ENCODE measurements at places on chromosomes 12 and 14.

DNA sequence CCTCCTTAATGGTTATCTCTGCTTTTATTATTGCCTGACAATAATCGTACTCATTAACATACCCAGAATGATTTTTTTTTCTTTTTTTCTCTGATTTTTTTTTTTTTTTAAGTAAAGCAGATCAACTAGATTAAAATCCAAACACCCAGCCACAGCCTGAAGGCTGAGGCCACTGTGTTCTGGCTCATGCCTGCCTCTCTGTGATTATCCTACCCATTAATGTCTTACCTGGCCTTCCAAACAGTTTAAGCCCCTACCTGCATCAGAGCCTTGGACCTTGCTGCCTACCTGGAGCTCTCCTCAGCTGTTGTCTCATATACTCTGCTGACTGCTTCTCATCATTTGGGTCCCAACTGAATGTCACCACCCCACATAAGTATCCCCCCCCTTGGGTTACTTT, 6.8 kb upstream of the TMED10 start:
- DNase-seq = no peak

- DNase-seq = no peak
Measured at GRCh38 chr14:73047808-73048207, 10.5 kb upstream of the RBM25 start.

DNA sequence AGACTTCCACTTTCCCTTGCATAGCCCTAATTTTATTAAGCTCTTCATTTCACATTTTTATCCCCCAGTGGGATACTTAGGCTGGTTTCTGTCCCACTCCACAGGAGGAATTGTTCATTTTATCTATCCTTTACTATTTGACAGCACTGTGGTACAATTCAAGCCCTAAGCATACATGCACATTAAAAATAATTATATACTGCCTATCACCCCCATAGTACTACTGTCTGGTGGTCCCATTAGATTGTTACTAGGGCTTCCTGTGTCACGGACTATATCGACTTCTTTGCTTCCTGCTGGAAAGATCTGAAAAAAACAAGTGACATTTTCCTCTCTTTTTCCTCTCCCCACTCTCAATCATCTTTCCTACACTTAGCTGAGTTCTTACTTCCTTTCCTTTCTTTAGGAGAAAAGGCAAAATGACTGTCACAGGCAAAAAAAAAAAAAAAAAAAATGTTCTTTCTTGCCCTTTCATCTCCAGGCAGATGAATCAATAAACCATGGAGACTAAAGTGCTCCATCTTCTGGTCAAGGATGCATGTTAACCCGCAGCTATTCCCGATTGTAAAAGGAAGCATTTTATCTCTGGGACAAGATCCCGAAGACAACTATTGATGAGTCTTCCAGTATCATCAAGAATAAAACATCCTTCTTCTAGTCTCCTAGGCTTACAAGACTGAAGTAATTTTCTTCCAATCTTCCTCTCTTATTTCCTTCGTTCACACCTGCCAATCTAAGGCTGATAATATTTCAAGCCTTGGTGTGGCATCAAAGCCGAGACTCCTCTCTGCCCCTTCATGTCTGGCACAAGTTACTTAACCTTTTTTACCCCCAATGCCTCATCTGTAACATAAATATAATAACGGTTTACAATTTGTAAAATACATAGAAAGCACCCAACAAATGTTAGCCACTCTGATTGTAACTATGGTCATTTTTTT, 94.4 kb upstream of the PLEKHG7 start:
- DNase-seq = peak; percentile 68

DNA sequence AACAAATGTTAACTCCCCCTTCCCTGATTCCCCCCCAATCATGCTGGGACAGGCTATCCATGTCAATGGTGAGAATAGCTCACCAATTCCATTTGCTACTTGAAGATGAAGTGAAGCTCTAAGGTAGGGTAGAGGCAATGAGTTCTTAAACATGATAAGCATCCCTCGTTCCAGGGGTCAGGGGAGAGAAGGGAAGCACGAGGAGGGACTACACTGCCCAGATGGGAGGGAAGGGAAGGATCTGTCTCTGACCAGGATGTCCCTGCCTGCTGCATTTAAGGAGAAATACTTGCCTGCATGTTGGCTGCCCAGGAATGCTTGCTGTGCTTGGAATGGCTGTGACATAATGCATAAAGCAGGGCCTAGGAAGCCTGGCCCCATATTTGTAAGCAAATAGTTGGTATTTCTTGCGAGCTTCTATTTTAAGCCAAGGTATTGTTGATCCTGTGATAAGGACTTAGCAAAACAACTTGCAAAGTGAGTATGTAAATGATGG, 155.1 kb downstream of the CEP83 start:
- peak; percentile 94 for DNase-seq

DNA sequence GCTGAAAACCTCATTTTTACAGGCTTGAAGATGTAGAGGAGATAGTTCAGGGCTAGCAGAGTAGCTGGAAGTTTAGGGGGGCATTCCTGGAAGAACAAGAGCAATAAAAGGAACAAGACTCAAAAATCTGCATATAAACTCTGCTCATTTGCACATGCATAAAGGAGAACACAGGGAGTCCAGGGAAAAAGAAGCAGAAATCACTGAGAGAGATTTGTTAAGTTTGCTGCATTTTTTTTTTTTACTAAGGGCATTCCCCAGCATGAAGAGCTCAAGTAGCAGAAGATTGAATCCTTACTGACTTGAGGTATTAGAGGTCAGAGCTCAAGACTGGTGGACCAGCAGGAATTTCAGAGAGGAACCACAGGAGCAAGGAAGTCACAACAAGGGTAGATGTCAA, 28.2 kb upstream of the BCL11B start:
- no peak for DNase-seq

- no peak for DNase-seq
Measured at GRCh38 chr14:79961197-79961596, 250.1 kb downstream of the DIO2 start.

DNA sequence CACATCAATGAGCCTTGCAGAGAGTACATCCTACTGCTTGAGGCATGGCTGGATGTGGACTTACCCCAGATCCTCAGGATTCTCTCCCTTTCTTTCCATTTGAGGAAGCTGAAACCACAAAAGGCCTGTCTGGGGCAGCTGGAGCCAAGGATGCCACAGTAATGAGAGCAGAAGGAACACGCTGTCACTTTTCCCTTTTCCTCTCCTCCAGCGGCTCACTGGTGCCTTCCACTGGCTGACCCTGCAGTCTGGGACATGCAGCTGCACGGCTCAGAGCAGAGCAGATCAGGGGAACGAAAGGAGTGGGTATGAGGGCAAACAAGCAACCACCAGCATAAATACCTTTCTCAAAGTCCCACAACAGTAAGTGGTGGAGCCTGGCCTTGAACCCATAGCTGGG, 78.2 kb downstream of the GAS2L3 start:
- DNase-seq = peak; percentile 30

- no peak for DNase-seq
Measured at GRCh38 chr12:98788396-98788795, 143.3 kb downstream of the APAF1 start.

GRCh38 chr12:47889040-47889439, 15.8 kb downstream of the VDR start:
- no peak for DNase-seq

DNA sequence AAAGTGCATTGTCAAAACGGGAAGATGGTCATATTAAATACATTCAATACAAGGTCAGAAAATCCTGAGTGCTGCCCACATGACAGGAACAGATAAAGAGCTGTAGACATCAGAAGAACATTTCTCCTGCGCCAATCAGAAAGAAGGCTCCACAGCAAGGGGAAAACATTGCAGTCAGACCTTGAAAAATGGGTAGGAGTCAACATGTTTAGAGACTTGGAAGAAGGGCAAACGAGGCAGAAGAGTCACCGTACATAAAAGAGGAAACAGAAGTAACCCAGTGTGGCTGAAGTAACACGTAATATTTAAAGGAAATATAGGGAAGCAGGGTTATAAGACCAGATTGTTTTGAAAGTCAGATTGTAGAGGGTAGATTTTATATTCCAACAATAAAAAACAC, 11.9 kb downstream of the SPPL3 start:
- DNase-seq = no peak

DNA sequence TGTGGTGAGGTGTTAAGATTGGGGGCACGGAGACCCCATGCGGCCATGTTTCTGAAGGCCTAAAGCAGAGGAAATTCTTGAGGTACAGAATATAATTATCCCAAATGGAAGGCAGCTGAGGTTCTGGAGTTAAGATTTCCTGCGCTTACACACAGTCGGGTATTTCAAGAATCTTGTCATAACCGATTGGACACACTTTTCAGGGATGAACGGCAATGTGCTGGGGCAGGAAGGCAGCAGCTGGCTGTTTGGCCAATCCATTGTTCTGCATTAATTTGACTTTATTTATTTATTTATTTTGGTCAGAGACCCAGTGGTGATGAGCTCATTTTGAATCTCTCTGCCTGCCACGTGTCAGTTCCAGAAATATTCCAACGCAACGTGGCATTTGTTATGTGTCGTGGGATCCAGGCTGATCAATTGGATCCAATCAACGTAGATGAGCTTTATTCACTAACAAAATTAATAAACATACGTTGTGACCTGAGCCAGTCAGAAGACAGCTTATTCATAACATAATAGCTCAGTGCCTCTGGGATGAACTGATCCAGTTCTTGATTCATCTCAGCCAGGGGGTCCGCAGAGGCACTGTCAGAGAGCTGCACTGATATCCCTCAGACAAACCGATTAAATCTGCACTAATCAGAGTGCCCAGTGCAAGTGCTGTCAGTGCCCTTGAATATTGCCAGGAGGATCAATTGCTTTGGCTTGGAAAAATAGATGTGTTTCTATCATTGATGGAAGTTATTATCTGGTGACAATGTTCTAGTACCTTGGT, 181.0 kb downstream of the KTN1 start:
- no peak for DNase-seq

All from EH (cell line).